ENCODE measurements at places on chromosomes 7 and 10.

- DNase-seq, result no peak
Observed at GRCh38 chr7:81268551-81268950, 349.7 kb upstream of the SEMA3C start.

- DNase-seq, result no peak
Observed at GRCh38 chr7:6274743-6275142, 2.3 kb upstream of the CYTH3 start.

DNA sequence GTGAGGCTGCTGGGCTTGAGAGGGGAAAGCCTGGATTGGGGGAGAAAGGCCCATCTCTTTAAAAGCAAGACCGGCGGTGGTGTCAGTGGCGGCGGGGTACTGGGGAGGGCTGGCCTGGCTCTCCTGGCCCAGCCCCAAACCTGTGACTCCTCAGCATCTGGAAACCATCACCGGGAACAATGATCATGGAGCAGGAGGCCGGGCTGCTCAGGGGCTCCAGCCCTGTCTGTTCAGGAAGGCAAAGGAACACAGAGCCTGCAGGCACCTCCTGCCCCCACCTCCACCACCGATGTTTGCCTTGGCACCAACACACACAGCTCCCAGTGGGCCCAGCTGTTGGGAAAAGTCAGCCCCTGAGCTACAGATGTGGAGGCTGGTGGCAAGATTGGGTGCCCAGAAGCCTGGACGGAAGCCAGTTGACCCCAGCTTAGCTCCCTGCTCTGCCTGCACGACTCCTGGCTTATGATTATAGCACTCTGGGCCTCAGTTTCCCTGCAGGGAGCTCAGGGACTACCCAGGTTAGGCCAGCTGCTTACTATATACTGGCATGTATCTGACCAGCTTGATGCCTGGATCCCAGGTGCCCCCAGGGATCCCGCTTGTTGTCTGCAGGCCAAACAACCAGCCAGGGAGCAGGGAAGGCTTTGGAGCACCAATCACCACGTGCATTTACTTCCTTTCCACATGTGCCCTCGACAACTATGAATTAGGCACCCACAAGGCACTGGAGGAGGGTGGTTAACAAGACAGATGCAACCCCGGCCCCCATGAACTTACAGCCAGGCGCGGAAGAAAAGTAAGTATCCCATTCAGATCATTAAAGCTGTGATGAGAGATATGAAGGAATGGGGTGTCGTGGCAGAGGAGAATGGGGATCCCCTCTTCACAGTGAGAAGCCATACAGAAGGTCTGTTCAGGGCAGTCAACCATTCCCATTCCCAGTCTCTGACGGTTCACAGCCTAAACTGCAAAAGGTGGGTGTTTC lies 37.3 kb downstream of the ZCCHC24 start:
- DNase-seq, result no peak

DNA sequence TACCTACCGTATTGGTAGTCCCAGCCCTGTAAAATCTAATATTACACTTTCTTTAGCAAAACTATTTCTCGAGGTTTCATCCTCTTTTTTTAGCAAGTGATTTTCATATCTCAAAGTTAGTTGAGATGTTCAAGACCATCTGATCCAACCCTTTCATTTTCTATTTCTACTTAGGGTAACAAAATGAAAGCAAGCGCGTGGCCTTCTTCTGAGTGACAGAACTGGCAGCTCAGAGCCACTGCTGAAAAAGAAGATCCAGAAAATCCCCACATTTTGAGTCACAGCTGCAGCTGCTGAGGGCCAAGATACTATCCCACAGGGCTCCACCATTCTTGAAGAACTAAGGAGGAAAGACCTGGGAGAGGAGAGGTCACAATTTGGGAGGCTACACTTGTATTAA lies 24.8 kb upstream of the ZNF800 start:
- DNase-seq, result no peak

GRCh38 chr7:142554560-142555532 lies 194.4 kb upstream of the PRSS1 start:
- DNase-seq, result no peak

GRCh38 chr7:142152076-142152475 lies 40.6 kb downstream of the MGAM2 start:
- DNase-seq, result no peak

GRCh38 chr7:96017877-96018276 lies 245.5 kb downstream of the DYNC1I1 start:
- DNase-seq, result no peak

DNA sequence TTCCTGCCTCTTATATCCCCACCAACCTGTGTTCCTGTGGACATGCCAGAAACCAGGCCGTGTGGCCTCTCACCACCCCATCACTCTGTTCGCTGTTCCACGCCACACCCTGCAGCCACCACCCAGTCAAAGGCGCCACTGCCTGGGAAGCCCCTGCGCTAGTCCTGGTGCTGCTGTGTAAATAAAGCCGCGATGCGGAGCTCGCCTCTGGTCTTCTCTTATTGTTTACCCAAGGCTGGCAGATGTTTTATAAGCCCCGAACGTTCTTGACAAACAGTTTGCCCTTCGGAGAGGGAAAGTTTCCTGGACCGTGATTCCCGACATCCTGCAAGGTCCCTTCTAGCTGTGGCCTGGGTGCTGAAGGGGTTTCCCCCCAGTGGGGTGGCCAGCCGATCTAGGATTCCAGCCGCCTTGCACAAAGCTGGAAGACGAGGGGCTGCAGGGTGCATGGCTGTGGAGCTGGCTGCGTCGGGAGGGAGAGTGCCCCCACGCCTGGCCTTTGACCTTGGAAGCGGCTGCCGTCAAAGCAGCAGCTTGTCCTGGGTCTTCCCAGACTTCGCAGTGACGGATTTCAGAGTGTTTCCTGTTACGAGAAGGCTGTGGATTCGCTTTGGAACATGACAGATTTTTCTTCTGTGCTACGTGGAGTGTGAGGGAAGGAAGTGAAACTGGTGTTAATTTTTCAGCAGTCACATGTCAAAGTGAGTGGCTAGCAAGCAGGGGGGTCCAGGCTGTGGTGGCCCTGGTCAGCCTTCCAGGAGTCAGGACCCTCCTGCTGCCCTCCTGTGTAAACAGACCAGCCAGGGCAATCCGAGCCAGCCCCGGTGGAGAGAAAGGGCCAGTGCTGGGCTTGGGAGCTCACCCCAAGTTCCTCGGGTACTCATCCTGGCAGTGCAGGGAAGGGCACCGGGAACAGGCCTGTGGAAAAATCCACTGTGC lies 61.6 kb downstream of the LHPP start:
- no peak for DNase-seq

DNA sequence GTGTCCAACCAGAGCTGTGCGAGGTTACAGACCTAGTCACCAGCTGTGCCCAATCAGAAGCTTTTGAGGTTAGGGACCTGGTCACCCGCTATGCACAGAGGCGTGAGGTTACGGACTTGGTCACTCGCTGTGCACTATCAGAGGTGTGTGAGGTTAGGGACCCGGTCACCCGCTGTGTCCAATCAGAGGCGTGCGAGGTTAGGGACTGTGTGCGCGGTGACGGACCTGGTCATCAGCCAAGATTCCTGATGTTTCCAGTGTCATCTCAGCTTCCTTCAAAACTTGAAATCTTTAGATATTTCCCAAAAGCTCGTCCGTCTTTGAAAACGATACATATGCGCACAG lies 182.1 kb downstream of the DIP2C start:
- DNase-seq, result no peak

- peak; percentile 46 for DNase-seq
Observed at GRCh38 chr10:89207181-89207800, at the start of gene CH25H. Gene CH25H, minus strand, starts transcription at chr10:89207317. Its CDS starts 25 bp downstream, at chr10:89207292.

GRCh38 chr7:134605978-134606923 lies 40.4 kb upstream of the BPGM start:
- DNase-seq, result peak; percentile 41

DNA sequence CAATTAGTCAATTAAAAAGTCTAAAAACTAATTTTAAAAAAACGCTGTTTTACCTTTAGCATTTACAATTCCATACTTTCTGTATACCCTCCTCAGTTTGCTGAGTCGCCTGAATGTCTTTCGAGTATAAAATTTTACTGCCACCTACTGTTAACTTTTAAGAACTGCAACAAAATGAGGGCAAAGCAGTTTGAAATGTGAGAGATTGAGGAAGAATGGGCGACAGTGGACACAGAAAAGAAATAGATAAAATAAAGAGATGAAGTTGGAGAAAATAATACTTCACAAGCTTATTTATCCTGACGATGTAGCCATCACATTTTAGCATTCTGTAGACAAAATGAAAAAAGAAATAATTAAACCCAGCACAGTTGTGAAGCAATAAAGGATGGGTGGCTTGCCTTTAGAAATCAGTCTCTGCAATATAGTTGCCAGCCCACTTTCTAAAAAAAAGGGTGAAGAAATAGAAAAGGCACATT lies 110.8 kb upstream of the PTN start:
- no peak for DNase-seq

GRCh38 chr10:86372119-86372783 lies 5.7 kb upstream of the GRID1 start:
- DNase-seq, result no peak

DNA sequence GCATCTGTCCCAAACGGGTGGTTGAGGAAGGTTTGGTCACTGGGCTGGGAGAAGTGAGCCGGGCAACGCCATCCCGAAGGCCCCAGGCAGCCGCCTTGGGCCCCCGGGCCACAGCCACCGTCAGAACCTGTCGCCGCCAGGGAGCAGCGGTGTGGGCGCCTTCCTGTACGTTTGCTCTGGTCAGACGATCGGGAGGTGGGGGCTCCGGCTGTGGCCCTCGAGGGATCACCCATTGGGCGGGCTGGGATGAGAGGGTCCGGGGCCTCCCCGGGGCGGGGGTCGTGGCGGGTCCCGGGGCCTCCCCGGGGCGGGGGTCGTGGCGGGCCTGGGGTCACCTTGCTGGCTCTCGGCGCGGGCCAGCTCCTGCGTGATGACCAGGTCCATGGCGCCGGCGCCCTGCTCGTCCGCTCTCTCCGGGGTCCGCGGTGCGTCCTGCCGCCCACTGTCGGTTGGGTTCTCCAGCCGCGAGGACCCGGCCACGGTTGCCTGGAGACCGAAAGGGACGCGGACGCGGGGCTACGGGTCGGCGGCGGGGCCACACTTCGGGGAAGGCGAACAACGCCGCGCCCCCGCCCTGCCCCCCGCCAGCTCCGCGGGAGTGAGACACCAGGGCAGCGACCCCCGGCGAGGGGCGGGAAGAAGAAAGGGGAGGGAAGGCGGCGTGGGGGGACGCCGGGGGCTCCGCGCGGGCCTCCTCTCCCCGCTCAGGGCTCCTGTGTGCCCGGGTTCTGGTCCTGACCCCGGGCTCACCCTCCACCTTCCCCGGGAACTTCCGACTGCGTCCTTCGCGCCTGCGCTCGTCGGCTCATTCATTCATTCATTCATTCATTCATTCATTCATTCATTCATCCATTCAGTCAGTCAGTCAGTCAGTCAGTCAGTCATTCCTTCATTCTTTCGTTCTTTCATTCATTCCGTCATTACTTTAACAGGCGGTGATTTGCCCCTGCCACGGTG lies at the start of gene CFAP46:
TSS of gene CFAP46 (minus strand) at position 470 of the 957 bp plus-strand sequence. CDS start at position 384, 86 bp downstream.
- no peak for DNase-seq

DNA sequence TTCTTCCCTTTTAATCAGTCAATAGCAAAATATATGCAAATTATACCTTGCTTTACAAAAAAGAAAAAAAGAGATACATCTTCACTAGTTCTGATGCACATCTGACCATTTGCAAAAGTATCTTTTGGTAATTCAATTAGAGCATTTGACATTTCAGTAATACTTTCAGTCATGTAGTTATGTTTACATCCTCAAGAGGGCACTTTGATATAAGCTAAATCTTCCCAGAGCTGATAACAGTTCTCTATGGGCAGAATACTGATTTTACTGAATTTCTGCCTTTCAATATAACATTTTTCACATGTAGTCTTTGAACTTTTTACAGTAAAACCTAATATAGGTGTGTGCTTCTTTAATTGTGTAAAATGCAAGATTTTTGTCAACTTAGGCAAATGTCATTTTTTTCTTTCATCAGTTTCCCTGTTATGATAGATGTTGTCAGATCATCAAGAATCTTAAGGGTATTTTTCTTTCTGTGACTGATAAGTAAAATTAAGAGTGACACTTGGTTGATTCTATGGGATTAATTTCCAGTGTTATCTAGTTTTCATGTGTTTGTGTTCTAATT lies 703.5 kb upstream of the SEMA3D start:
- DNase-seq, result no peak

DNA sequence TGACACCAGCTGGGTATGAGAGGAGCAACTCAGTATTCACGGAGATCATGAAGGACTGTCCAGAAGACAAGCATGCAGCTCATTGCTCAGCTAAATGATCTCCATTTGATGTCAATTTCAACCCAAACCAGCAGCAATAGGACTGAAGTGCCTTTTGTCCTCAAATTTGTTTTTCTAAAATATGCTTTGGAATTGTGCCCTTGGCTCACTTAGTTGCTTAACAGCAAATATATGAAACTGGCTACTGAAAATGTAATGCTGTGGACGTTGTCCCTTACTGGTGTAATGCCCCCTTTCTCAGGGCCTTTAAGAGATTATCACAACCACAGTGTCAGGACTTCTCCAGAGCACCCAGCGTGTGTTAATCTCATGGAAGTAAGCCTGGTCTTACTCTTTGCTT lies 236.2 kb downstream of the SKIDA1 start:
- no peak for DNase-seq

DNA sequence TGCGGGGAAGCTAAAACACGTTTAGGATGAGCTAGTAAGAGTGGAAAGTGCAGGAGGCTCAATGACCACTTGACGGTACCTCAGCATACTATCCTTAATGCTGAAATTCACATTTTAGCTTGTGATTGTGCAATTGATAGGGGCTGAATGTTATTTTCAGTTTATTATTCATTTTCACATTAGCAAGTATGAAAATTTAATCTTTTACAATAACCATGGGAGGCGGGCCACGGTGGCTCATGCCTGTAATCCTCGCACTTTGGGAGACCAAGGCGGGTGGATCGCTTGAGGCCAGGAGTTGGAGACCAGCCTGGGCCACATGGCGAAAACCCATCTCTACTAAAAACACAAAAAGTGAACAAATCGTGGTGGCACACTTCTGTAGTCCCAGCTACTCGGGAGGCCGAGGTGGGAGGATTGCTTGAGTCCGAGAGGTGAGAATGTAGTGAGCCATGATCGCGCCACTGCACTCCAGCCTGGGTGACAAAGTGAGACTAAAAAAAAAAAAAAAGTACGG lies 22.0 kb upstream of the ANLN start:
- DNase-seq, result no peak

DNA sequence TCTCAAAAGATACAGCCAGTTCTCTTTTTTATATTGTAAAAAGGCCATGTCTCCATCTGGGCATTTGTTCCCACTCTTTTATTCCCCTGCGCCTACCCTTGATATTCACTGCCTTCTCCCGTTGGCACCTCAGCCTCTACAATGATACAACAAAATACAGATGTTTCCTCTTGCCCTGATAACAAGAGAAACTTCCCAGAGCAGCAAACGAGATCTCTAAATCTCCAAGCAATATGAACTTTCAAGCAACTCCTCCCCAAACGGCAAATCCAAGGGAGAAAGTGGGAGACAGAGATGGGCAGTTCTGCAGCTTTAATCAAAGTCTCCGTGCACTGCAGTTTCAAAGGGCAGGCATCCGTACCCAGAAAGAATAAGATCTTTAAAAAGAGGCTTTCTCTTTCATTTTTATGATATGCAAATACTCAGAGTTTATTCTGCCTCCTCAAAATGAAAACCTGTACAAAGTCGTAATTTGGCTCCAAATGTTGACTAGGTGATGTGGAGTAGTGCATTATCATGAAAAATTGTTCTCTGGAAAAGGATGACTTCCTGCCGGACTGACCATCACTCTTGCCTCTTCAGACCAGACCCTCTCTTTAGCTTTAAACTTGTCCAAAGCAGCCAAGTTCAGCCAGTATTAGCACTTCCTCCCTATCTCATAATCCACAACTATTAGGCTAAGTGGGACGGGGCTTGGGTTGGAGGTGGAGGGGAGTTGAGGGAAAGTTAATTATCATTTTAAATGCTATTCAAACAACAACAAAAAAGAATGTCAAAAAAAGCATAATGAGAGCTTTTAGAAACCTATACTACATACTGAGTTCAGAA lies 682 bp downstream of the HGF start:
- DNase-seq, result no peak

Measured in activated T-cell treated with anti-CD3 and anti-CD28 coated beads for 48 hours (primary cell).